ENCODE measurements at places on chromosomes 2 and 18.

DNA sequence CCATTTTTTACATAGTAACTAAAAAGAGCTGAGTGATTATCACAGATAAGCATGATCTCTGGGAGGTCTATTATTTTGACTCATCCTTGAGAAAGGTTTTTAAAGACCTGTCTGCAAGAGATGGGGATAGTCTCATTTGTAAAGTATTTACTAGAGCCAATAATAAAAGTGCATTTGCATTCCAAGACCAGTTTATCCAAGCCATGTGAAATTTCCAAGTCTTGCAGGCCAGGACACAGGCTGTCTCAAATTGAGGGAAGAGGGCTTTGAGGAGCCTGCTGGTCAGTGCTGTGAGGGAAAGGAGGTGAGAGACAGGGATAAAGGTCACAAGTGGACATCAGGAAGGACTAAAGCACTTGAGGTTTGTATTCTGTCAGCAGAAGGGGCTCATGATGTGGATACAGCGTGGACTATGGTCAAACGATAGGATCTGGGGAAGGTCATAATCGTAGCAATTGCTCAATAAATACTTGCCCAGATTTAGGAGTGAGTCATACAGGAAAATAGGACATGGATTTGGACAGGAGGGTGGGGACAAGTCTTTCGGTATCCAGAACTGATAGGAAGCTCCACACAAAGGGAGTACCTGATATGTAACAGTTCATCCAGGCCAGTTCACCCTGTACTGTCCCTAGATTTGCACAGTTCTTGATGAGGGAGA lies 6.6 kb upstream of the CDH2 start:
- DNase-seq: no peak

DNA sequence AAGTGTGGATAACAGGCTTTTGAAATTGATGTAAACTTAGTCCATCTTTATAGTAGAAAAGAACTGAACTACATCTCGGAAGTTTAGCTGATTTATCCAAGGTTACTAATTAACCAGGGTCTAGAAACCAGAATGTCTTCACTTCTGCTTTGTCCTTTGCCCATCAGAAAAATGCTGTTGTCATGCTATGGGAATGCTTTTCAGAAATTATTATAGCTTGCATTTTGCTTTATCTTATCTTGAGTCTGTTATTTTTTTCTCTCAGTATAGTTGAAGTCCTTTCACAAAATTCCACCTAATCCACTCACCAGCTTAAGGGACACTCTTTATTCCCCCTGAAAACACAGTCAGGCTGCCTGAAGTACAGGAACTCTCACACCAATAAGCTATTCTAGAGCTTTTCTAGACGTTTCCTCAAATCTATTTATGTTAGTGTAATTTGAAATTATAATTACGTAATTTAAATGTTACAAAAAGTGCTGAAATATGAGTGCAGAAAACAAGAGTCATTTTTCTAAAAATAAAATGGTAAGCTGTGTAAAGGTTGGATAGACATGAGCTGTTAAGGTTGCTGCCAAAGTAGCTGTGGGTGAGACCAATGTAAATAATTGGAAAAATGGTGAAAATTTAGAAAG lies 456.3 kb downstream of the TGIF1 start:
- no peak for DNase-seq

DNA sequence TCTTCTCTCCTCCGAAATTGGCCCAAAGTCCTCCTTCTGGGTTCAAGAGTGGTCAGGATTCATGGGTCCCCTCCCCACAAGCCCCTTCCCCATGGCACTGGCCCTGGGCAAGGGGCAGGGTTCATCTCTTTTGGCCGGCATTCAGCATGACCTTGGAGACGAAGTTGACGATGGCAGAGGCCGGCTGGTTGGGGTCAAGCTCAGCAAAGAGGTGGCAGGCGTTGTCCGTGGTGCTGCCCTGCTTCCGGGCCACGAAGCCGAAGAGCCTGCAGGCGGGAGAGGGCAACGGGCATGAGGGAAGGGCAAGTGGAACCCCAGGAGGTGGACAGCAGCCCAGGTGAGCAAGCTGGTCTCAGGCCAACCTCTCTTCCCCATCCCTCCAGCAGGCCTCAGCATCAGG lies 198.5 kb downstream of the TNS1 start:
- DNase-seq: no peak

DNA sequence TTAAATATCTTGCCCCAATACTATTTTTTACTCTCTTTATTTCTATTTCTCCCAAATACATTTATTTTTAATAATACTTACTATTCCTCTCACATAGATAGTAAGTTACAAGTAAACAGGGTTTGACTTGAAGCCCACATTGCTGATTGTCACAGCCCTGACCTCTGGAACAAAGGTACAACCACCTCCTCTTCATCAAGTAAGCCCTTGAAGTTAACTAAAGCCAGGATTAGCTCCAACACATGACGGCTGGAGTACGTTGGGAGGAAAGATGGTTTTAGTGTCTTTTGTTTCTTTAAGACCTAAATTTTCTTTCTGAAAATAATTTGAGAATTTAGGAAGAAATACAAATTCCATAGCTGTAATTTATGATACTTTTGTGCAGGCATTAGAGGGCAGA lies 949 bp downstream of the MYOM1 start:
- no peak for DNase-seq

DNA sequence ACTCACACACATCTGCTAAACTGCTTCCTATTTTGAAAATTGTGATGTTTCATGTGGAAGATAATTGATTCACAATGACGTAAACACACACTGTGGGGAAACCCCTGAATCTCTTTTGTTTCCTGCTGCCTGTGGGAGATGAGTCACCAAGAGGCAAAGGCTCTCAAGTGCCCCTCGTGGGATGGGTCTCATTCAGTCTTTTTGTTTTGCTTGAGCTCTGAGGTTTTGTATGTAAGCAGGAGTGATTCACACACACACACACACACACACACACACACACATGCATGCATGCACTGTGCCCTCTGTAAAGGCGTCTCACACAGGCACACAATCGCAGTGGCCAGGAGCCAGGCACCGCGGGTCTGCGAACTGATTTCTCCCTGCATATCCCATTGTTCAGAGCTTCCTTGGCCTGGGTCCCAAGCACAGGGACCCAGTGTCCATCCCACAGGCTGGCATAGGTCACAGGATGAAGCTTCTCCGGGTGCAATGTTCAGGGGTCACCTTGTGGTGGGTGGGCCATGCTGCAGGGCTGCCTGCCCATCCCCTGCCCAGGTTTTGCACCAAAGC lies 12.1 kb upstream of the ARHGEF4 start:
- DNase-seq: peak; percentile 82

- DNase-seq: no peak
Measured at GRCh38 chr2:143901185-143901842, 618.6 kb downstream of the ZEB2 start.

DNA sequence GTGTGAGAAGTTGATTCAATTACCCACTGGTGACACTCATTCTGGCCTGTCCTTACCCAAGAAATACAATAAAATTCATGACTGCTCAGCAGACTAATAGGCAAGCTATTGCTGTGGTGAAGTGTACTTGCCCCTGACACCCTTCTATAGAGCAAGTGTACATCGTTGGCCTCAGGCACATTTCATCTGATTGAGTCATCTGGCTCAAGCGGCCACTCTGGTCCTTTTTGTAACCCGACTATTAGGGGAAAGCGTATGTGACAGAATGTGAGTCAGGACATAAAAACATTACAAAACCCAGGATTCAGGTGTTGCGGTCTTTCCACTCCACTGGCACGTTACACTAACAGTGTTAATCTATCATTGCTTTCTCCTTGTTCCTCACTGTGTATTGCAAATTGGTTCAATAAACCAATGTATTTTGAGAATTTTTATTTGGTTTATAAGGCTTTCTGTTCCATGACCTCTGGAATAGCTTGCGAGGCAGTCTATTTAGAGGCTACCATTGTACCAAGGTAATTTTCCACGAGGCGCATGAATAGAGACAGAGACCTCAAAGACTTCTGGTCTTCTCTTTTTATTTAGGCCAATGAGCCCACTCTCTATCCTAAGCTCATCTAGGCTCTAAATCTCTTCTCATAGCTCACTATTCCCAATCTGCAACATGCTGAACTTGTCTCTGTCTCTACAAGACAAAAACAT lies 10.2 kb upstream of the TTC32 start:
- no peak for DNase-seq

GRCh38 chr2:101398116-101398821 lies 11.0 kb upstream of the CREG2 start:
- DNase-seq: no peak

GRCh38 chr2:85550486-85550885 lies 10.8 kb downstream of the GGCX start:
- DNase-seq: no peak

DNA sequence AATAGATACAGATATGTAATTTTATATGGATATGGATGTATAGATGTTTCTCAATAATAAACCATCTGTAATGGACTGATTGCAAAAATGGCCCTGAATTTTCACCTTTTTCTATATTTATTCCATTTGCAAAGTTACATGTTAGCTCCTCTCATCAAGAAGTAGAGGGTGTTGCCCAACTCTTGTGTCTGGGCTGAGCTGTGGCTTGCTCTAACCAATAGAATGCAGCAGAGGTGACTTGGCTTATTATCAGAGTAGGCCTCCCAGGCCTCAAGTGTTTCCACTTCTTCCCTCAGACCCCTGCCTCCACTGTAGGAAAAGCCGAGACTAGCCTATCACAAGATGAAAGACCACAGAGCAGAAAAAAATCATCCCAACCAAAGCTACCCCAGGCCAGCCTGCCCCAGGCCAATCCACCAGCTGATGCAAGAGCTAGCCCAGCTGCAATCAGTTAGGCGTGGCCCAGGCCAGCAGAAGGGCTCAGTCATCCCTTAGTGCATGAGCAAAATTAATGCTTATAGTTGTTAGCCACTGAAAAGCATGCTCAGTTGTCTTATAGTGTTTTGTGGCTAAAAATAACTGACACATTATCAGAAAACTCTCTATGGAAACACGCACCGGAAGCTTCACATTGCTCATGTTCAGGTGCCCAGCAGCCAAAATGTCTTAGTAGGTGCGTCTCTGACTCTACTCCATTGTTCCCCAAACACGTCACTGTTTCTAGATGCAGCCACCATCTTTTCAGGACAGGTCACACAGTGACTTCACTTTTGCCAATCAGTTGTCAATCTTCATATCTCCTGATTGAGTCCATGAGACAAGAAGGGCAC lies 464.0 kb downstream of the FBXO15 start:
- no peak for DNase-seq

- no peak for DNase-seq
Measured at GRCh38 chr2:150688016-150688415, 200.5 kb upstream of the RND3 start.

DNA sequence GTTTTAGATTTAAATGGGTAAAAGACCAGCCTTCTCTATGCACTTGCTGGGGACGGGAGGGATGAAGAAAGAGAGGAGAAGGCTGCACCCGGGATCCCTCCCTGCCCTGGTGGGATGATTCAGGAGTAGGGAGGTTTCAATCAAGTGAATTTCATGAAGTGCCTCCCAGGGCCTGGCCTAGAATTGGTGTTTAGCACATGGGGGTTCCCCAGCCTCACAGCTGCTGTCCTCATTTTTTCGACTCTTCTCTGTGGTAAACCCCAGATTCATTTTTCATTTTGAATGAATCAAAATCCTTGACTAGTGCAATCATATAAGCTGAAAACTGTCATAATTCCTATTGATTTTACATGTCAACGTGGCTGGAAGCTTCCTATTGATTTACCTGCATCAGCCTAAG lies 81.1 kb downstream of the LPIN1 start:
- no peak for DNase-seq

DNA sequence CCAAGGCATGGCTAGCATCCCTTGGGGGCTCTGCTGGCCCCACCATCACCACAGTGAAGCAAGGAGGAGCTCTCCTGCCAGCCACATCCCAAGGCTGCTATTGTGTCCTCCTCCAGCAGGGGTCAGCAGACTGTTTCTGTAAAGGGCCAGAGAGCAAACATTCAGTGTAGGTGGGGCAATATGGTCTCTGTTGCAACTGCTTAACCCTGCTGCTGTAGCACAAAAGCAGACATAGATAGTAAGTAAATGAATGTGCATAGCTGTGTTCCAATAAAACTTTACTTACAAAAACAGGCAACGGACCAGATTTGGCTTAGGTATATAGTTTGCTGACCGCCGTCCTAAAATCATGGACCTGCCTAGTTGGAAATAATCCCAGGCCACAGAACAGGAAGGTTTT lies 36.4 kb upstream of the ZBTB7C start:
- peak; percentile 67 for DNase-seq

- DNase-seq: no peak
Measured at GRCh38 chr18:50558948-50559751, 737 bp upstream of the MAPK4 start.

- DNase-seq: no peak
Measured at GRCh38 chr2:120729406-120730399, 6.0 kb upstream of the GLI2 start.

- DNase-seq: peak; percentile 54
Measured at GRCh38 chr2:37080266-37080665, 3.9 kb downstream of the HEATR5B start.

- DNase-seq: no peak
Measured at GRCh38 chr2:240419723-240420122, 15.7 kb upstream of the GPC1 start.

GRCh38 chr2:199524689-199525574 lies 67.2 kb upstream of the SATB2 start:
- DNase-seq: no peak

- DNase-seq: no peak
Measured at GRCh38 chr2:42096869-42097591, 49.2 kb downstream of the PKDCC start.

GRCh38 chr2:240636563-240637115 lies 11.4 kb downstream of the GPR35 start:
- DNase-seq: no peak

DNA sequence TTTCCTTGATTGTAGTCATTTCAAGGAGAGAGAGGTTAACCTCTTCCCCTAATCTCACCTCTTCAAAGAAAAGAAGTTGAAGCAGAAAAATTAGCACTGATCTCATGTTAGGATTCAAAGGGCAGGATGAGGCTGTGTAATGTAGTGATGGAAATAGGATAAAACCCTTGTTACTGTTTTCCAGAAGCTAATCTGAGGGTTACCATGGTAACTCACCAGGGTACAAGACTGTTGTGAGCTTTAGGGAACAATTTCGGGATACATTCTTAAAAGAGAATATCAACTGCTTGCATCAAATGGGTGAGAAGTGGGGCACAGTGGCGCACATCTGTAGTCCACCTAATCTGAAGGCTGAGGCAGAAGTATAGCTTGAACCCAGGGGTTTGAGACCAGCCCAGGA lies 64.9 kb upstream of the SLC39A10 start:
- no peak for DNase-seq

DNA sequence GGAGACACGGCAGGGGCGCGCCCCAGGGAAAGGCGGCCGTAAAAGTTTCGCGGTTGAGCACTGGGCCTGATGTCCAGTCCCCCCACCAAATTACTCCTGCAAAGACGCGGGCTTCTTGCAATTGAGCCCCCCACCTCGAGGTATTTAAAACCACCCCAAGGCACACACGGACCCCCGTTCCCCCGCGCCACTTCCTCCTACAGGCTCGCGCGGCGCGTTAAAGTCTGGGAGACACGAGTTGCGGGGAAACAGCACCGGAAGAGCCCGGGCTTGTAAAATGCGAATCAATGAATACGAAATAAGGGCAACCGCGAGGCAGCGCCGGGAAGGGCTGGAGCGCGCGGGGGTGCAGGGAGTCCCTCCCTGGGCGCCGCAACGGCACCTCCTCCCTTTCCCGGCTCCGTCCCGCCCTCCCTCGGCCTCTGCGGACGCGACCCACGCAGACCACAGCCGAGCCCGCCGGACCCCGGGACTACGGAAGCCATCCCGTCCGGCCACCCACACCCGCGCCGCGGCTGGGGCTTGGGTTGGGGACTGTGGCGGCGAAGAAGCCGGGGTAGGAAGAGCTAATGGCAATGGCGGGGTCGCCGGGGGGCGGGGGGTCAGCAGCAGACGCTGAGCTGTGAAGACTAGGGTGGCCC lies 918 bp upstream of the NETO1 start:
- no peak for DNase-seq

GRCh38 chr2:216392018-216392562 lies 19.8 kb upstream of the MARCHF4 start:
- no peak for DNase-seq

Data from dermis microvascular lymphatic vessel endothelial cell (primary cell).